Activated naive CD8-positive, alpha-beta T cell treated with anti-CD3 and anti-CD28 coated beads, Interleukin-2, amount 50 U/mL, for 24 hours (primary cell): ENCODE measurements at places on chromosomes 3 and 15.

DNA sequence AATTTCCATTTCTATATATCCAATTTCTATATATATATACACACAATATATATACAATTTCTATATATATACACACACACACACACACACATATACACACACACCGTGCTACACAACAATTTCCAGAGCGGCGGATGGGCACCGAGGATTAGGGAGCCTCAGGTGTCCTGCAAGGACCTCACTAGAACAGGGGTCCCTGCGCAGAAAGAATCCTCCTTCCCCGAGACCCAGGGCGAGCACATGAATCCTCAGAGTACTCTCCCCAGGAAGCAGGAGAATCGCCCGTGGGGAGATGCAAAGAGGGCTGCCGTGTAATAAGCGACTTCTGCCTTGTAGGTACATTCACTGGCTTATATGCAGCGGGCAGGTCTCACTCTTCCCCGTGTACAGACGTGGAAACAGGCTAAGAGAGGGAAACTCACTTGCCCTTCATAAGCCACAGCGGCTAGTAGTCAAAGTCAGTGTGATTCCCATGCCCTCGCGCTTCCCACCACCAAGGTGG, 467 bp downstream of the PIF1 start:
- peaks cover 28% of the 10 kb centered on the region for H3K4me1 ChIP-seq
- peak overlapping the region; percentile 88 for H3K27ac ChIP-seq
- H3K36me3 ChIP-seq = peaks cover 15% of the 10 kb centered on the region
- peaks cover 14% of the 10 kb centered on the region for H3K27me3 ChIP-seq
- H3K4me3 ChIP-seq = peak overlapping the region; percentile 90

- H3K4me1 ChIP-seq = no peaks in the 10 kb centered on the region
- no peak overlapping the region for H3K4me3 ChIP-seq
- no peak for DNase-seq
Observed at GRCh38 chr3:74268753-74269152, 345.7 kb downstream of the CNTN3 start.

DNA sequence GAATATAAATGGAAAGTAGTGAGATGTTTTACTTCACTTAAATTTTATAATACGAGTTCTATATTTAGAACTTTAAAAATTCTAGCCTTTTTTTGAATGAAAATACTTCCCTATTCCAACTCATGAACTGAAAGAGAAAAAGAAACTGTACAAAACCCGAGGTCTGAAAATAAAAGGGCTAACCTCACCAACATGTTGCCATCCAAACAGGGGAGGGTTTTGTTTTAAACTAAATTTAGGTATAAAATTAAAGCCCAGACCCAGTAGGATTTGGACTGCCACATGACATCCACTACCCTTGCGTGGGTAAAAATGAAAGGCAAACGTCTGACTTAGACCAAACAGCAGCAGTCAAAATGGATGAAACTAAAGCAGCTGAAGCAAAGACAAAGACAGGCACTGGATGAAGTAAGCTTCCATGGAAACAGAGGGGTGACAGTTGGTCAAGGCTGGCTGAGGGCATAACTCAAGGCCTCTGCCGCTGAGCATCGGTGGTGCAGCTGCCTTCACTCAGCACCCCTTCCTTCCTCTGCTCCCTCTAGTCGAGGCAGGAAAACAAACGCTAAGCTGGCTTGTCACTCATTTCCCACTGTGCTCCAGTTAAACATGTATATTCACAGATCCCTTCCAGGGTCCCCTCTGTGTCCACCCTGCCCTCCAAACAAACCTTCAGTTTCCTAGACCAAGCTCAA, 58.1 kb downstream of the TM4SF4 start:
- no peak overlapping the region for H3K27ac ChIP-seq
- no peak overlapping the region for H3K4me3 ChIP-seq
- peaks cover 9% of the 10 kb centered on the region for H3K27me3 ChIP-seq
- DNase-seq = no peak
- no peaks in the 10 kb centered on the region for H3K36me3 ChIP-seq

GRCh38 chr15:58167095-58167691, 29.0 kb downstream of the AQP9 start:
- no peaks in the 10 kb centered on the region for H3K36me3 ChIP-seq
- no peak overlapping the region for H3K27ac ChIP-seq
- H3K27me3 ChIP-seq = peaks cover 26% of the 10 kb centered on the region
- no peak overlapping the region for H3K4me3 ChIP-seq

GRCh38 chr3:45560281-45560971, 34.1 kb upstream of the LIMD1 start:
- no peak overlapping the region for H3K27ac ChIP-seq
- H3K4me1 ChIP-seq = peaks cover 7% of the 10 kb centered on the region
- H3K27me3 ChIP-seq = no peaks in the 10 kb centered on the region
- DNase-seq = no peak
- H3K4me3 ChIP-seq = no peak overlapping the region
- no peaks in the 10 kb centered on the region for H3K36me3 ChIP-seq

- H3K27ac ChIP-seq = no peak overlapping the region
- peaks cover 24% of the 10 kb centered on the region for H3K36me3 ChIP-seq
- peaks cover 3% of the 10 kb centered on the region for H3K4me1 ChIP-seq
- DNase-seq = no peak
Observed at GRCh38 chr15:77287385-77287784, 132.5 kb downstream of the PEAK1 start.

GRCh38 chr3:188261011-188261410, 107.1 kb downstream of the LPP start:
- no peak overlapping the region for H3K27ac ChIP-seq
- H3K4me3 ChIP-seq = no peak overlapping the region
- peaks cover 9% of the 10 kb centered on the region for H3K36me3 ChIP-seq

GRCh38 chr3:112117841-112118571, 15.0 kb downstream of the GCSAM start:
- H3K4me3 ChIP-seq = no peak overlapping the region
- no peaks in the 10 kb centered on the region for H3K27me3 ChIP-seq
- peaks cover 3% of the 10 kb centered on the region for H3K36me3 ChIP-seq
- H3K27ac ChIP-seq = peak overlapping the region; percentile 24
- peaks cover 65% of the 10 kb centered on the region for H3K4me1 ChIP-seq

DNA sequence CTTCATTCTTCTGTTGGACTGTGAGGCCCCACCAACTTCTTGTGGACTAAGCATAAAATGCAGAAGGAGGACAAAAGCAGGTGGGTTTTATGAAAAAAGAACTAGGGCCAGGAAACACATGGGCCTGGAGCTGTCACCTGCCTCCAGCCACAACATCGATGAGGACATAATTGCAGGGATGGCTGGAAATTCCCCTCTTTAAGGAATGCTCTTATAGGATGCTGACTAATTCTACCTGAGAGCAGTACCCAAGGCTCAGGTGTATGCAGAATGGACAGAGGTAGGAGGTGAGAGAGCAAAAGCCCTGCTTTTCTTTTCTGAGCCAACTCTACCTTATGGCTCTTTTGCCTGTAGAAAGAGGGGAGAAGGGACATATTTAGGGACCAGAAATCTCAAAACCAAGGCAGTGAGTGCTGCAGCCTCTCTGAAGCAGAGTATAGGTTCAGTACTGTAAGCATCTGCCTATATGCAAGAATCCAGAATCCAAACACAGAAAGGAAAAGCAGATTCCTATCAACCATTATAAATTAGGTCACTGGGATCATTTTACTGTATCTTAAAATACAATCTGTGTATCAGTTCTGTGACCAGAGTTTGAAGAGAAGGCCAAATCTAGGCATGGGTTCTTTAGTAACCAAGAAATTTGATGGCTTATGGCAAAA, 205.3 kb upstream of the WNT5A start:
- no peak overlapping the region for H3K4me3 ChIP-seq
- H3K27ac ChIP-seq = no peak overlapping the region
- no peak for DNase-seq
- H3K36me3 ChIP-seq = no peaks in the 10 kb centered on the region
- H3K27me3 ChIP-seq = peaks cover 2% of the 10 kb centered on the region
- H3K4me1 ChIP-seq = no peaks in the 10 kb centered on the region

DNA sequence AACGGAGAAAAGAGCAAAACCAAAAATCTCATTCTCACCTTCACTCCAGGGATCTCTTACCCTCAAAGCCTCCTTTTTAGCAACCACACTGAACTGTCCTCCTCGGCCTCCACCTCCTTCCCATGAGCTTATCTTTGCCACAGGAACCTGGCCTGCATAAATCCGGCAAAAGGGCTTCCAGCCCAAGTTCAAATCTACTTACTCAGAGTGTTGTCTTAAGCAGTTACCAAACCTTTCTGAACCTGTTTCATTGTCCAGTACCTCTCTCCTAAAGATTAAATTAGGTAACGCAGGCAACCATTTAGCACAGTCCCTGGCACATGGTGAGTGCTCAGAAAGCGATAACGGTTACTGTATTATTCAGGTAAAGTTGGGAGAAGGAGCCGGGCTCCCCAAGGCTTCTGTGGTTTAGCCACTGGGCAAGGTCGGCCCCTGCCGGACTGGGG, 777 bp downstream of the CIB1 start:
- DNase-seq = no peak
- peaks cover 44% of the 10 kb centered on the region for H3K4me1 ChIP-seq
- no peaks in the 10 kb centered on the region for H3K27me3 ChIP-seq
- H3K27ac ChIP-seq = peak overlapping the region; percentile 97
- peak overlapping the region; percentile 93 for H3K4me3 ChIP-seq

GRCh38 chr3:104530934-104531333, 835.8 kb upstream of the ALCAM start:
- no peak overlapping the region for H3K27ac ChIP-seq
- DNase-seq = no peak
- H3K27me3 ChIP-seq = peaks cover 2% of the 10 kb centered on the region

DNA sequence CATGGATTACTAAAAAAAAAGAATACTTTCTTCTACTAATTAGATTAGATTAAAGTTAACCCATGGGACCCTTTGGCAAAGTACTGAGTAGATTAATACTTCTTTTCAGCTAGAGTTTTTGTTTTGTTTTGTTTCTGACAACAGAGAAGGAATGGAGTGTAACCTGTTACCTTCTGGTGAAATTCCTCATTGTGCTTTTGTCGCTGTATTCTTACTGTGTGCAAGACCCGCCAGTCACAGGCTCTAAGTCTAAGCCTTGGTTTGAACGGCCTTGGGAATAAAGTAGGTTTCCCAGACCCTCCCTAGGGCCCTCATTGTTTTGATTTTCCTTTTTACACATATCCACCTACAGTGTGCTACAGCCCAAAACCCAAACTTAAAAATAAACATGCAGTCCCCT, 171.1 kb upstream of the IL12A start:
- peaks cover 5% of the 10 kb centered on the region for H3K27me3 ChIP-seq
- H3K4me3 ChIP-seq = no peak overlapping the region
- H3K4me1 ChIP-seq = no peaks in the 10 kb centered on the region

DNA sequence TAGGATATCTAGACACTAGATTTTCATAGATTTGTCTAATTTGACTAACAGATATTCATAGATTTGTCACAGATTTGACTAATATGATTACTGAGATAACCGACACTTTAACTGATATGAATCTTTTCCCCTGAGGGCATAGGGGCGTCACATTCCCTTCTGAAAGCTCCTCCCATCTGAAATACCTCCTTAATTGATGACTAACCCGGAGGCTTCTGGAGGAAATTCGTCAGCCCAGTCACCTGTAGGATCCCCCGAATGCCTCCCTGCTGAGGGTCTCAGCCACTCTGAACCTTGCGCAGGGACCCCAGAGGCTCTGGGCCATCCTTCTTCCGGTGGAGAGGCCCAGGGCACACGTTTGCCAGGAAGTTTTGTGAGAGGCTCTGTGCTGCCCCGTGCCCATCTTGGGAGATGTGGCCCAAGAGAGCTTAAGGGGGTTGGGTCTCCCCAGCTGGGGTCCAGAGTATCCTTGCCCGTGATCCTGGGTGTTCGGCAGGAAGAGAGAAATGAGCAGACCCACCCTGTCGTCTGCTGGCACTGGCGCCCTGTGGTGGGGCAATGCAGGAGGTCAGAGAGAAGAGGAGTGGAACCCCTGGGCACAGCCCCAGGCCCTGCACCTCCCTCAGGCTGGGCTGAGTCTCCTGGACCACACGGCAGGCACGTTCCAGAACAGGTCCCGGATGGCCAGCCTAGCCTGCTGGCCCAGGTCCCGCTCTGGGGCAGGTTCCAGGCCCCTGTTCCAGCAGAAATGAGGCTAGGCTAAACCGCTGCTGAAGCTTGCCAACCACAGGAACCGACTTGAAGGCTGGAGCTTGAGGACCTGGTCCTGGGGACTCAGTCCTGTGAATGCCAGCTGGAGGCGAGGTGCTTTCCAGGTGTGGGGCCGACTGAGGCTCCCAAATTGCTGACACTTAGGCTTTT, 1.7 kb downstream of the PLA2G4D start:
- H3K27me3 ChIP-seq = no peaks in the 10 kb centered on the region
- no peak overlapping the region for H3K27ac ChIP-seq
- H3K4me1 ChIP-seq = no peaks in the 10 kb centered on the region
- H3K36me3 ChIP-seq = no peaks in the 10 kb centered on the region
- no peak for DNase-seq
- no peak overlapping the region for H3K4me3 ChIP-seq
